ENCODE measurements at places on chromosomes 16 and 17.

GRCh38 chr16:73018821-73019456 lies 29.0 kb downstream of the ZFHX3 start:
- no peak for DNase-seq

DNA sequence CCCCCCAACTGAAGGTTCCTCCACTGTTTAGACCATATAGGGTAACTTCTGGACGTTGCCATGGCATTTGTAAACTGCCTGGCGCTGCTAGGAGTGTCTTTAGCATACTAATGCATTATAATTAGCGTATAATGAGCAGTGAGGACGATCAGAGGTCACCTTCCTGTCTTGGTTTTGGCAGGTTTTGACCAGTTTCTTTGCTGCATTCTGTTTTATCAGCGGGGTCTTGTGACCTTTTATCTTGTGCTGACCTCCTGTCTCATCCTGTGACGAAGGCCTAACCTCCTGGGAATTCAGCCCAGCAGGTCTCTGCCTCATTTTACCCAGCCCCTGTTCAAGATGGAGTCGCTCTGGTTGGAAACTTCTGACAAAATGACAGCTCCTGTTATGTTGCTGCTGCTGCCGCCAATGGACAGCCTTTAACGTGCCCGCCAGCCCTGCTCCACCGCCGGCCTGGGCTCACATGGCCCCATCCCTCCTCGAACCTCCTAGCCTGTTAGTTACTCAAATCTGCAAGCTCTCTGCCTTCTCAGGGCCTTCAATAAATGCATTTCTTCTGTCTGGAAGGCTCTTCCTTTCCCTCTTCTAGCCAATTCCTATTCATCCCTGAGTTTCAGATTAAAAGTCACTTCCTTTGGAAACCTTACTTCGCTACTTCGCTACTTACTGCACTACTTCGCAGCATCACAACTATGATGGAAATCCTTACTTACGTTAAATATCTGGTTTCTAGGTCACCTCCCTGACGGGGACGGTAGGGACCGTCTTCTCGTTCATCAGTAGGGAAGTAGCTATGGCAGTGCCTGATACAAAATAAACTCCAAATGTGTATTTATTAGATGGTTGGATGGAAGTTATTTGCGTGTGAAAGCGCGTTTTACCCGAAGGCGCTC lies 640 bp upstream of the NAGLU start:
- DNase-seq, result no peak

- DNase-seq, result no peak
Measured at GRCh38 chr17:49839455-49839854, 8.4 kb downstream of the TAC4 start.

DNA sequence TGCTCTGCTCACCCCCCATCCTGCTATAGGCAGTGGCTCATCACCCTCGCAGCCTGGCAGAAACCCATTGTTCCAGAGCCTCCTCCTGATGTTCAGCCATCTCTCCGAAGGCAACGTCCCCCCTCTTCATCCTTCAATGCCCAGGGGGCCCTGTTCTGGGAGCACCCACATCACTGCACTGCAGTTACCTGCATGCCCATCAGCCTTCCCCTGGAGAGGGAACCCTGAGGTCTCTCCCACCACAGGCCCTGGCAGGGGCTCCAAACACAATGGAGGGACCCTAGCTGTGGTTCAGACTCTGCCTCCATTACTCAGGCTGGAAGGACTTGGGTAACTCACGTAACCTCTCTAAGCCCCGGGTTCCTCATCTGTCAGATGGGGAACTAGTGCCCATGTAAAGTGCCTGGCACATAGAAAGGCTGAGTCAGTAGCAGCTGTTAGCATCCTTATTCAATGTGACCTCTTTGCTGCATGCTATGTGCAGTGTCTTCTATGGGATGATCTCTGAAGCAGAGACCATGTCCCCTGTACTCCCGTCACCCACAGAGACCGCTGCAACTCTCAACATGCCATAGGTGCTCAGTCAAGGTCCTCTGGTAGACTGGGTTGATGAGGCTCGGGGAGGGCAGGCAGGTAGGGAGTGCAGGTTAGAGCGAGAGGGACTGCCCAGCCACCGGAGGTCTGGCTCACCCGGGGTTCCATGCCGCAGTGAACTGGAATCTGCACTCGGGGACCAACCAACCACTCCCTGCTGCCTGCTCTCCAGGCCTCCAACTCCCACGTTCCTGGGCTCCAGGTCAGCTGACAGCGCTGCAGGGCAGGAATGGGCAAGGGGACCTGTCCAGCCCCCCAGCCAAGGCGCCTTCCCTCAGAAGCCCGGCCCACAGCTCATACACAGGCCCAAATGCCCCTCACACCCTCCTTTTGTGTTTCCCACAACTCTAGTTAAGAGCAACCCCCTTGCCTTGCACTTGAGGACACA lies 233.2 kb downstream of the ZNF423 start:
- no peak for DNase-seq

DNA sequence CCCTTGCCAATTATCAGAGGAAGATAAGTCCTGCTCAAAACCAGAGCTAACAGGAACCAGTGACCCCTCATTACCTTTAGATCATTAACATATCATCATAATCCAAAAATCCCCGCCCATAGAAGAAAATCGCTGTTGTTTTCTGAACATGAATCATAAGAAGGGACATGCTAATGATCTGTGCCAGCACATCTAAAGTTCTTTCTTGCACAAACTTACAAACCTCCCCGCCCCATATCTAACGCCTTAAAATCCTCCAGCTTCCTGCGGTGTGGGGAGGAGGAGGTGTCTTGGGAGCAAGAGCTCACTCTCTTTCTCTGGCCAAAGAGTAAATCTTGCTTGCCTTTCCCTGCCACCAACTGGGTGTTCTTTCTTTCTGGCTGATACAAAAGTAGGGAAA lies 78.3 kb downstream of the IRX3 start:
- DNase-seq, result no peak

- DNase-seq, result no peak
Measured at GRCh38 chr16:30004811-30005242, 6.0 kb downstream of the DOC2A start.

- DNase-seq, result no peak
Measured at GRCh38 chr17:58918072-58918471, 162.4 kb downstream of the PPM1E start.

- no peak for DNase-seq
Measured at GRCh38 chr17:32794533-32795246, 82.2 kb downstream of the MYO1D start.

- DNase-seq, result no peak
Measured at GRCh38 chr17:29663155-29663554, 40.4 kb upstream of the CORO6 start.

DNA sequence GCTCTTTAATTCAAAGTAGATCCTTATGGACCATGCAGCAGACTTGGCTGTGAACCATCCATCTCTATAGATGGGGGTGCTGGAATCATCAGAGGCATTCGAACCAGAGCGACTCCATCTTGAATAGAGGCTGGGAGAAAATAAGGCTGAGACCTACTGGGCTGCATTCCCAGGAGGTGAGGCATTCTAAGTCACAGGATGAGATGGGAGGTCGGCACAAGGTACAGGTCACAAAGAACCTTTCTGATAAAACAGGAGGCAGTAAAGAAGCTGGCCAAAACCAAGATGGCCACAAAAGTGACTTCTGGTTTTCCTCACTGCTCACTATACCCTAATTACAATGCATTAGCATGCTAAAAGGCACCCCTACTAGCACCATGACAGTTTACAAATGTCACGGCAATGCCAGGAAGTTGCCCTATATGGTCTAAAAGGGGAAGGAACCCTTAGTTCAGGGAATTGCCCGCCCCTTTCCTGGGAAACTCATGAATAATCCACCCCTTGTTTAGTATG lies 89.2 kb upstream of the BRD7 start:
- DNase-seq, result no peak

DNA sequence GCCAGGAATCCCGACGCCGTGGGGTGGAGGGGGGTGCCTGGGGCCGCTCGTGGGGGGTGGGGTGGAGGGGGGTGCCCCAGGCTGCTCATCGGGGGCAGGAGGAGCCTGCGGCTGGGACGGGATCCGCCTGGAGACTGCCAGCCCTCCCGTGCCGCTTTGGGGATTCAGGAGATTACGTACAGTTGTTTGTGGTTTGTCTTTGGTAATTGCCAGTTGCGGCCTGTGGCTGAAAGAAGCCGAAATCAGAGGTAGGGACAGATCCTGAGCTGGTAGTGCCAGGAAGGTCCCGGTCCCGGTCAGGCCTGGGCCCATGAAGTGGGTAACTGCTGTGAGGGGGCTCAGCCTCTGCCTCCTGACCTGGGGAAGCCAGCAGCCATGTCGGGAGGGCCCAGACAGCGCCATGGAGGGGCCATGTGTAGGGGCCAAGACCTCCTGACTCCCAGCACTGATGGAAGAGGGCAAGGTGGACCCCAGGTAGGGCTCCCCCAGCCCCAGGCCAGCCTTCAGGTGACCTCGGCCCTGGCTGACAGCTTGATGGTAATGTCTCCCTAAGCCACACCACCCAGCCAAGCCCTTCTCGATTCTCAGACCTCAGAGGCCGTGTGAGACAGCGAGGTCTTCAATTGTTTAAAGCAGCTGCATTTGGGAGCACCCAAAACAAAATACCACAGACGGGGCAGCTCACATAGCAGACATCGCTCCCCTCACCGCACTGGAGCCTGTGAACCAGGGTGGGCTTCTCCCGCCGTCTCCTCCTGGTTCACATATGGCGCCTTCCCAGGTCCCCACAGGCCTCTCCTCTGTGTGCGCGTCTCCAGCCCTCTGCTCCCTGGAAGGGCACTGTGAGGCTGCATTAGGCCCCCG lies 34.9 kb upstream of the SSTR5 start:
- DNase-seq, result no peak

- peak; percentile 18 for DNase-seq
Measured at GRCh38 chr16:53502331-53503269, at the start of gene AKTIP. TSS of gene AKTIP (minus strand) at chr16:53503209. CDS start at chr16:53500259, 2,950 bp downstream.

DNA sequence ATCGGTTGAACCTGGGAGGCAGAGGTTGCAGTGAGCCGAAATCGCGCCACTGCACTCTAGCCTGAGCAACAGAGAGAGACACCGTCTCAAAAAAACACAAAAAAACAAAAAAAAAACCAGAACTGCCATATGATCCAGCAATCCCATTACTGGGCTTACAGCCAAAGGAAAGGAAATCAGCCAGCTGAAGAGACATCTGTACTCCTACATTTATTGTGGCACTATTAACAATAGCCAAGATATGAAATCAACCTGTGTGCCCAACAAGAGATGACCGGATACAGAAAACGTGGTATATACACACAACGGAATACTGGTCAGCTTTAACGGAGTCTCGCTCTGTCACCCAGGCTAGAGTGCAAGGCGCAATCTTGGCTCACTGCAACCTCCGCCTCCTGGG lies 14.6 kb downstream of the FANCA start:
- no peak for DNase-seq

- peak; percentile 35 for DNase-seq
Measured at GRCh38 chr17:79975498-79976134, 60.1 kb downstream of the TBC1D16 start.

DNA sequence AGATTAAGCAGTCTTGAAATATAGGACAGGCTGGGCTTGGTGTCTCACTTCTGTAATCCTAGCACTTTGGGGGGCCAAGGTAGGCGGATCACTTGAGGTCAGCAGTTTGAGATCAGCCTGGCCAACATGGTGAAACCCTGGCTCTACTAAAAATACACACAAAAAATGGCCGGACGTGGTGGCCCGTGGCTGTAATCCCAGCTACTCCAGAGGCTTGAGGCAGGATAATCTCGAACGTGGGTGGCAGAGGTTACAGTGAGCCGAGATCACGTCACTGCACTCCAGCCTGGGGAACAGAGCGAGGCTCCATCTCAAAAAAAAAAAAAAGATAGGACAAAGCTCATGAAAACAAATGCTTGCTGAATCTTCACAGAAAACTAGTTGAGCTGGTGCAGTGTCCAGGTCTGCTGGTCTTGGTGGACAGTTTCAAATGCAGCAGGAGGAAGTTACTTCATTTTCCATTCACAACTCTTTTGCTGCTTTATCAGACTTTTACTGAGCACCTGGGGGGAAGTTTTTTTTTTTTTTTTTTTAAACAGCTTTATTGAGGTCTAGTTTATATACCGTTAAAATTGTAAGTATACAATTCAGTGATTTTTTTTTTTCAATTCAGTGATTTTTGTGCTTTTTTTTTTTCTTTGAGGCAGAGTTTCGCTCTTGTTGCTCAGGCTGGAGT lies 45.2 kb downstream of the SNX29 start:
- DNase-seq, result no peak

GRCh38 chr16:30903596-30903995 lies 7.2 kb downstream of the CTF1 start:
- no peak for DNase-seq

- no peak for DNase-seq
Measured at GRCh38 chr17:63024716-63025115, 58.7 kb downstream of the TANC2 start.

- DNase-seq, result no peak
Measured at GRCh38 chr16:84360170-84360569, 8.2 kb upstream of the ATP2C2 start.

- DNase-seq, result no peak
Measured at GRCh38 chr17:7138800-7139381, 24.3 kb upstream of the ASGR2 start.

- no peak for DNase-seq
Measured at GRCh38 chr17:77210331-77210730, 69.6 kb downstream of the SEC14L1 start.

GRCh38 chr16:68070806-68071517 lies 14.2 kb upstream of the NFATC3 start:
- no peak for DNase-seq

DNA sequence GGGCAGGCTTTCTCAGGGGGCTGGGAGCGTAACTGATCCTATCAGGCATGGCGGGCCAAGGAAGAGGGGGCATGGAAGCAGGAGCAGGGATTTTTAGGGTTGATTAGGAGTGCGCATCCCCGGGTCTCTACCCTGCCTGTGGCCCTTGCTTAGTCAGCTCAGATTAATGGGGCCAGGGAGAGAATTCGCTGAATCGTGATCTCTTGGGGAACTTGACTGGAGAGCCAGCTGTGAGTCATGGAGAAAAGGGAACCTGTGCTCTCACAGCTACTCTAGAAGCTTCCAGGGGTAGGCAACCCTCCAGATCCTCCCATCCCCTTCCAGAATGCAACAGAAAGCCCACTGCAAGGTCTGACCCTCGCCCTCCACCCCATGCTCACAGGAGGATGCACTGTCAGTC lies 3.6 kb downstream of the FOXN1 start:
- no peak for DNase-seq

DNA sequence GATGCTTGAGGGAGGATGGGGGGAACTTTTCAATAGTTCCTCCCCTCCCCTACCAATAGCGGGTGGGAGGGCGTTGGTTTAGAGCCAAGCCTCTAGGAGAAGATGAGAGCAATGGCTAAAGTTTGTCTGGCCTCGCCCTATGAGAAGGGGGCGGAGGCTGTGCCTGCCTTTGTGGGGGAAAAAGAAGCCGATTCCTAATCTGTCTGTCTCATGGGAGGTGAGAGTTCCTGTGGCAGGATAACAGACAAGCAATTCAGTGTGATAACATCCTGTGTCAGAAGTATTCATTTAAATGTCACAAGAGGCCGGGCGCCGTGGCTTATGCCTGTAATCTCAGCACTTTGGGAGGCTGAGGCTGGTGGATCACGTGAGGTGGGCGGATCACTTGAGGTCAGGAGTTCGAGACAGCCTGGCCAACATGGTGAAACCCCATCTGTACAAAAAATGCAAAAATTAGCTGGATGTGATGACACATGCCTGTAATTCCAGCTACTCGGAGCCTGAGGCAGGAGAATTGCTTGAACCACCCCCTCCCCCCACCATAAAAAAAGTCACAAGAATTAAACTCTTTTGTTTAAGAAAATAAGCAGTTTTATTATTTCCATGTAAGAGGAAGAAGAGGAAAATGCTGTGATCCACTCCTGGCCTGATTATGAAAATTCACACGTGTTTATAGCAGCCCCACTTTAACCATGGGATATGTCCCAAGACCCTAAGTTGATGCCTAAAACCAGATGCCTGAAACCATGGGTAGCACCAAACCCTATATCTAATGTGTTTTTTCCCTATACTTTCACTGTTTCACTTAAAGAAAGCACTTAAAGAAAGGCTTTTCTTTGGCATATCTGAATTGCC lies 1.7 kb downstream of the SLFN5 start:
- no peak for DNase-seq

Measured in posterior cingulate gyrus (tissue), 11 donors.